ENCODE measurements at places on chromosomes 3 and 15.

GRCh38 chr15:89802986-89803824 is 11.4 kb downstream of the ANPEP start:
- DNase-seq: no peak

DNA sequence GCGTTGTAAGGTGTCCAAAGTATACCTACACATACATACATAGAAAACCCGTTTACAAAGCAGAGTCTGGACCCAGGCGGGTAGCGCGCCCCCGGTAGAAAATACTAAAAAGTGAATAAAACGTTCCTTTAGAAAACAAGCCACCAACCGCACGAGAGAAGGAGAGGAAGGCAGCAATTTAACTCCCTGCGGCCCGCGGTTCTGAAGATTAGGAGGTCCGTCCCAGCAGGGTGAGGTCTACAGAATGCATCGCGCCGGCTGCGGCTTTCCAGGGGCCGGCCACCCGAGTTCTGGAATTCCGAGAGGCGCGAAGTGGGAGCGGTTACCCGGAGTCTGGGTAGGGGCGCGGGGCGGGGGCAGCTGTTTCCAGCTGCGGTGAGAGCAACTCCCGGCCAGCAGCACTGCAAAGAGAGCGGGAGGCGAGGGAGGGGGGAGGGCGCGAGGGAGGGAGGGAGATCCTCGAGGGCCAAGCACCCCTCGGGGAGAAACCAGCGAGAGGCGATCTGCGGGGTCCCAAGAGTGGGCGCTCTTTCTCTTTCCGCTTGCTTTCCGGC is 318.6 kb downstream of the FGF12 start:
- DNase-seq: no peak

GRCh38 chr15:40069178-40070165 is 30.5 kb upstream of the SRP14 start:
- no peak for DNase-seq

- DNase-seq: peak; percentile 34
Measured at GRCh38 chr15:42385206-42385979, 26.1 kb downstream of the CAPN3 start.

DNA sequence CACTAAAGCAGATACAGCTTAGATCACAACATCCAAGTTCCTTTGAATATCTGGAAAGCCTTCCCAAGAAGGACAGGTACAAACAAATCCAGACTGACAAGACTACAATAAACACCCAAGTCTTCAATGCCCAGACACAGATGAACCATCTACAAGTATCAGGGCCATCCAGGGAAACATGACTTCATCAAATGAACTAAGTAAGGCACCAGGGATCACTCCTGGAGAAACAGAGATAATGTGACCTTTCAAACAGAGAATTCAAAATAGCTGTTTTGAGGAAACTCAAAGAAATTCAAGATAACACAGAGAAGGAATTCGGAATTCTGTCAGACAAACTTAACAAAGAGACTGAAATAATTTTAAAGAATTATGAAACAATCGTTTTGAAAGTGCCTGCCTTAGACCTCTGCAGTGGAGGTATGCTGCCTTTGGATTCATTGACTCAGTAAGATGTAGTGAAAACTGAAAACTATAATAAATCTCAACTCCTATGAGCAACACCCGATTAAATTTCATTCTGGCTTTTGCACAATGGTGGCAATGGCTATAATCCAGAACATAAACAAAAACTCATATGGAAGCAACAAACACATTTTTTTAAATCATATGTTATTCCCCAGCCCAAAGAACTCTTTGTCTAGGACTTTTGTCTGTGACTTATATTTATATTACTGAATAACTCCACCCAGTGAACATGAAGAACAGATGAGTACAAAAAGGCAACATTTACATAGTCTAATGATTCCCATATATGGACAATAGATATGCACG is 12.6 kb upstream of the COL8A1 start:
- no peak for DNase-seq

GRCh38 chr3:72563690-72564370 is 284.4 kb downstream of the SHQ1 start:
- DNase-seq: no peak

DNA sequence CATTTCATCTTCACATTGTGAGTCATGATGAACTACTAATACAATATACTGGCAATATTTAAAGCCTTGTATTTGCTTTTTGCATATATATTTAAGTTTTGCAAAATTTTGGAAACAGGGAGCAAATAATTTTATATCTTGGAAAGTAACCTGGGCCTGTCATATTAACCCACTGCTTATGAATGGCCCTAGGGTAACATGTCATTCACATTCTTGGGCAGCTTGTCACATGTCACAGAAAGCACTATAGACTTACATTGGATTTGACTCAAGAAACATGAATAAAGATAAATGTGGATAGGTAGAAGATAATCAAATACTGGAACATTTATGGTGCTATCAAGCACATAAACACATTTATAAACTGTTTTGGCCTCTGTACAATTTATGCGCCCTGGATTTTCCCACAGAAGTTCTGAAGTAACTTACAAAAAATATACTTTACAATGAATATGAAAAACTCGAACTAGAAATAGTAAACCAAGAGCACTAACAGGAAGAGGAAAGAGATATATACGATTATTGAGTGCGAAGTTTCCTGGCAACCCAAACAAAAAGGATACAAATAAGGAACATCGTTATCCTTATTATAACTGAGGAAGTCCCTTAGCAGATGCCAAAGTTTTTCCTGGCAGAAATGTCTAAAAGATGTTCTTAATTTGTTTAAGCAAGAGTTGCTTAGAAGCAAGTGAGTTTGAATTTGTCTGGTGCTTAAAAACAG is 257.2 kb downstream of the RBMS3 start:
- DNase-seq: no peak

DNA sequence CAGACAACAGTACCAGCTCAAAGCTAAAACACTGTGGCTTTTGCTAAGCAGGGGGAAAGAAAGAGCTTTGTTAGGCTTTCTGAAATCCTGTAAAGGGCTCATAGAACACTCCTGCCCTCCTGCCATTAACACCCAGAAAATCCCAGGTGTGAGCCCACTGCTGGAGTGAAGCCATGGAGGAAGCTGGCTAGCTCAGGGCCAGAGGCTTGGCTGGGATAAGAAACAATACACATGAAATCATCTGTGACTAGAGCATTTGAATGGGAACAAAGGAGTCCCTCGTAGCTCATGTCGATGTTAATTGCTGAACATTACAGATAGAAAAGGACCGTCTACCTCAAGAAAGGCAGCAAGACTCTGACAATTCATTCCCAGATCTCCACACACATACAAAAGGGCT is 23.5 kb downstream of the RUVBL1 start:
- DNase-seq: no peak

- no peak for DNase-seq
Measured at GRCh38 chr3:46868287-46868686, 5.0 kb upstream of the MYL3 start.

- DNase-seq: peak; percentile 55
Measured at GRCh38 chr15:38176155-38176554, 76.5 kb upstream of the SPRED1 start.

DNA sequence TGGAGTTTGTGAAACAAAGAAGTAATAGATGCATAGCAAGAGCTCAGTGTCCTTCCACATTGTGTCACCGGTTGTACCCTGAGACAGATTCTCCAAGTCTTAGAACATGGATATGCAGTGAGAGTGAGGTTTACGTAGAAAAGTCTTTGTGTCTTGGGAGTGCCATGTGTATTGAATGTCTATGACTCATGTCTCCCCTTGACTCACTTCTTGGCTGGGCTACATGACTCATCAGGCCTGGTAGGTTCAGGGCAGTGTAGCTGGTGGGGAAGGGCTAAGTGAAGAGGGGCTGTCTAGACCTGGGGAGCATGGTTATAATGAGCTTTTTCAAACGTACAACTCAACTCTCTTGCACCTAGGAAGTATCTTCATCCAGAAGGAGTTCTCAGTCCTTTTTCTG is 167.4 kb downstream of the GAP43 start:
- peak; percentile 29 for DNase-seq

DNA sequence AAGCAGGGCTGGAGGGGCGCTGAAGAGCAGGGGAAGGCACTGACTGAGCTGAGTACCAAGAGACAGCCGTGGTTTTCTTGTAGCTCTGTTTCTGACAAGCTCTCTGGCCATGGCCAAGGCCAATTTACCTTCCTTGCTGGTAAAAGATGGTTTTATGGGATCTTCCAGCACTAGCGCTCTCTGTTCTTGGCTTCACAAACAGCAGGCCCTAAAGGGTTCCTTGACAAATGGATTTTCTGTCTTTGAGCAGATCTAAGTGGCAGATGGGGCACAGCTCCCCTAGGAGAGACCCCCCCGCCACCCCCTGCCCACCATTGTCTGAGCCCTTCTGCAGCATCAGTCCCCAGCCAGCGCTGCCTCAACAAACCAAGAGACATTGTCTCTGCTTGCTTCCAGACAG is 66.6 kb downstream of the GAP43 start:
- DNase-seq: no peak

DNA sequence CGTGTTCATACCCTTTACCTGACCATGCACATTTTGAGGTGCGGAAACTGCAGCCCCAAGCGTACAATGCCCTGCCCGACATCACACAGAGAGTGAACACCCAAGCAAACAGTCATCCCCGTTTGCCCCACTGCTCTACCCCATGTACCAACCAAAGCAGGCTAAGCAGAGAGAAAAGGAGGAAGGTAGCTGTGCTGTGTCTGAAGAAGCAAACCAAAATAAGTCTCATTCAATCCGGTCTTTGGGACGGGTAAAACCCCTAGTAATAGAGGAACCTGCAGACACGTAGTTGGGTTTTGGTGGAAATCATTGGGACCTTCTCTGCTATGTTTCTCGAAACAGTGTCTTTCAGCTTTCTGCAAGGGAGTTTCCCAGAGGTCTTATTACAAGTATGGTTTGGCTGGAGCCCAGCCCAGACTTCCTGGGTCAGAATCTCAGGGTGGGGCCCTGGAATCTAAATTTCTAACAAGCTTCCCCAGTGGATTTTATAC is 164.6 kb upstream of the HES1 start:
- DNase-seq: peak; percentile 92

DNA sequence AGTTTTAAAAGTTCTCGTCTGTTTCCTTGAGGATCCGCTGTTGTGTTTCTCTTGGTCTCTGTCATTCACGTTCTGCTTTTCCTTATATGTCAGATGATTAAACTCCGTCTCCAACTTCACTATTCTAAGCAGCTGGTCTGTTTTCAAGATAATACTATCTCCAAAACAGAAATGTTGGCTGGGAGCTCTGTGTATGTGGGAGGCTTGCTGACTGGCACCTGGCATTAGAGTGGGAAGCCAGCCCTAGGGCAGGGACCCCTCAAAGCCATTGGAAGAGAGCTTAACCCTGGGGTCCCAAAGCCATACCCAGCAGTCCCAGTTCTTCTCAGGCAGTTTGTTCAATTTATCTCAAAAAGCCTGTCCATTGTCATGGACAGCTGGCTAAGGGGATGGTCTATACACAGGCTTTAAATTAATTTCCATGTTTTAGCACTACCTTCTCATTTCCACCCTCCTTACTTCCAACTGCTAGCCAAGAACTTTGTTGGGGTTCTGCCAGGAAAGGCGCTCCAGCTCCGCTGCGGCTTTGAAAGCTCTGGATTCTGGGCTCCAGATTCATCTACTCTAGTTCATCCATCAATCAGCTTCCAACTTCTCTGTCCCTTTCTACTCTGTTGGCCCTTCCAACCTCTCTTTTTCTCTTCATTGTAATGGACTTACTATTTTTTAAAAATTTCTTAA is 9.2 kb downstream of the BTBD1 start:
- no peak for DNase-seq

DNA sequence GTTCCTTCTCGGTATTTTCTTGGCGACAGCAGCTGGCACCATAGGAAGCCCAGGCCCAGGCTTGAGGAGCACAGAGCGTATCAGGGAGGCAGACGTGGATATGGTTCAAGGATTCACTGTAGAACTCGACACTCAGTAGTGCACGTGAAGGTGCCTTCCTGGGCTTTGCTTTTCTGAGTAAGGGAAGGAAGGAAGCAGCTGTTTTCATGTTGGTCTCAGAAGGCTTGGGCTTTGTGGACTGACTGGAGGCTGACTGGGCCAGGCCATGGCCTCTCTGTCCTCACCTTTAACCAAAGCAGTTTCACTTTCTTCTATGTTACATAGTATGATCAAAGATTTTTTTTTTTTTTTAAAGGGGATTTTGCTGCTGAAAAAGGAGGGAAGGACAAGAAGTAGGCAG is 6.9 kb upstream of the GHRL start:
- no peak for DNase-seq

GRCh38 chr15:90884719-90885431 is 571 bp downstream of the FES start:
- no peak for DNase-seq

DNA sequence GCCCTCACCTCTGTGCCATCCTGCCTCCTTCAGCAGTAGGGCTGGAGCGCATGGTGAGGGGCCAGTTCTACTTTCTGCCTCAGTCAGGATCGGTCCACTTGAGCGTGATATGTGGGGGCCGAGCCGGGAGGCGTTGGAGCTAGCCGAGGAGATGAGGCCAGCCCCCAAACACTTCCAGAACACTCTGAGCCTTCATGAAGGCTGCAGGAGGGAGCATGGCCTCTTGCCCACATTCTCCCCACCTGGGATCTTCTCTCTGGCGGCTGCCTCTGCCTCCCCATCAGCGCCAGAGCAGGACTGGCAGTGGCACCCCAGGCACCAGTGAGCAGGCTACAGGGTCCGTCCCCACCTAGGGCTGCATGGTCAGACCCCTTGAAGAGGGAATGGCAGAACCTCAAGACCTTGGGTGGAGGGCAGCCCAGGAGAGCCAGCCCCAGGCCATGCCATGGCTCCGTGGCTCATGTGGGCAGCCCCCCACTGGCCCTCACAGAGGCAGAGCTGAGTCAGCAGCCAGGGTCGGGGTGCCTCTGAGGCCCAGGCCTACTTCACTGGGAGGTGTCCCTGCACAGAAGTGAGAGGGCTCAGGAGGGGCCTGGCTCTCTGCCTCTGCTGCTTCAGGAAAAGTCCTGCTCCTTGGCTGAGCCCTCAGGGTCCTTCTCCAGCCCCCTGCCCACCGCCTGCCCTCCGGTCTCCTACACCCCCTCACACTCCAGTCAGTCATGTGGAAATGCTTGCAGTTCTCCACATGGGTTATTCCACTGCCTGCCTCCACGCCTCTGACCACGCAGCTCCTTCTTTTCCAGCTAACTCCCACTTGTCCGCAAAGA is 28.1 kb upstream of the CYP11A1 start:
- no peak for DNase-seq

DNA sequence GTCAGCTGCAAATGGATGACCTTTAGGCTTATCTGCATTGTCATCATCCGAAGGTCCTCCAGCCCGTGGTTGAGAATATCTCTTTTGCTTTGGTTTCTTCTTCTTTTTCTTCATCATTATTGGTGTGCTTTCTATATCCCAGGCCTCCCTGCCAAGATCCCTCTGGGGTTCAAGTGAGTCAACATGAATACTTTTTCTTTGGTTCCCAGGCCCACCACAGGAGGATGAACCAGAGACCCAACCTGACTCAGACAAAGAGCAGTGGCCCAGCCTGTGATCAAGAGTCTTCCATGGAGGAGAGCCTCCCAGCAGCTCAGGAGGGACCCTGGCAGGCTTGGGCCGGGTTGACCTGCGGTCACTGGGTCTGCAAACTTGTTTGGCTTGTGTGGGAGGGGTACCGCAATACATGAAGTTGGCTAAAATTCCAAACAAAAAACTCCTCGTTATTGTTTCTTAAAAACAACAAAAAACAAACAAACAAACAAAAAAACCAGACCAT is 104.2 kb downstream of the MAP4 start:
- no peak for DNase-seq

All from suppressor macrophage treated with lipopolysaccharide for 4 hours (primary cell).